ENCODE measurements at places on chromosomes 13 and 19.

DNA sequence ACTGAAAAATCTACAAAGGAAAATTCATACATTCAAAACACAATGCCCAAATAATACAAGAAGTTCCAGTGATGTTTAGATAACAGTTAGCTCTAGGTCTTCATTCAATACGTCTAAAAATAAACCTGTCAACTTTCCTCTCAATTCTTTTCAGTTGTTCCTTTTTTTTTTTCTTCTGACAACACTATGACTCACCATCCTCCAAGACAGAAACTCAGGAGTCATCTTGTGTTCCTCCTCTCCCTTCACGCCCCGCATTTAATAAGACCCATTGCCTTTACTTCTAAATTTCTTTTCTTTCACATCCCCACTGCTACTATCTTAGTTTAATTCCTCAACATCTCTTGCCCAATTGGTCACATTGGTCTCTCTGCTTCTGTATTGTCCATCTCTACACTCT, 759.9 kb downstream of the GPC5 start:
- peak; percentile 60 for DNase-seq

- peak; percentile 51 for DNase-seq
These were observed 23.9 kb upstream of the PSG4 start for GRCh38 chr19:43229315-43229714.

GRCh38 chr13:75357576-75358289, 124.2 kb downstream of the TBC1D4 start:
- peak; percentile 88 for DNase-seq

DNA sequence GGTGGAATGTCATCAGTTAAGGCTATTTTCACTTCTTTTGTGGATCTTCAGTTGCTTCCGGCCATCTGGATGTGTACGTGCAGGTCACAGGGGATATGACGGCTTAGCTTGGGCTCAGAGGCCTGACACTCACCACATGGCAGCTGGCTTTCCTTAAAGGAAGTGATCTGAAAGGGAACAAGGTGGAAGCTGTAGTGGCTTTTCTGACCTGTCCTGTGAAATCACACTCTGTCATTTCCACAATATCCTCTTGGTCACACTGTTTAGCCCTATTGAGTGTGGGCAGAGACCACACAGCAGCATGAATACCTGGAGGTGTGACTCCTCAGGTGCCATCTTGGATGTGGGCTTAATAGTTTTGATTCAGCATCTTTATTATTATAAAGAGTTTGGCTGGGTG, 4.5 kb upstream of the BAX start:
- DNase-seq, result no peak

GRCh38 chr13:112972867-112973576, 4.0 kb downstream of the MCF2L start:
- DNase-seq, result no peak

- no peak for DNase-seq
These were observed 139.9 kb downstream of the PCDH20 start for GRCh38 chr13:61275736-61276135.

GRCh38 chr13:103757361-103757760, 691.1 kb upstream of the SLC10A2 start:
- no peak for DNase-seq

- no peak for DNase-seq
These were observed 110.9 kb upstream of the ARGLU1 start for GRCh38 chr13:106678646-106679418.

- DNase-seq, result no peak
These were observed 51.3 kb upstream of the CYSLTR2 start for GRCh38 chr13:48602296-48603016.

GRCh38 chr13:31896427-31896826, 135.1 kb upstream of the FRY start:
- DNase-seq, result no peak

Measured in RKO (cell line).